GM12891 (cell line): ENCODE measurements at places on chromosomes 3 and 15.

DNA sequence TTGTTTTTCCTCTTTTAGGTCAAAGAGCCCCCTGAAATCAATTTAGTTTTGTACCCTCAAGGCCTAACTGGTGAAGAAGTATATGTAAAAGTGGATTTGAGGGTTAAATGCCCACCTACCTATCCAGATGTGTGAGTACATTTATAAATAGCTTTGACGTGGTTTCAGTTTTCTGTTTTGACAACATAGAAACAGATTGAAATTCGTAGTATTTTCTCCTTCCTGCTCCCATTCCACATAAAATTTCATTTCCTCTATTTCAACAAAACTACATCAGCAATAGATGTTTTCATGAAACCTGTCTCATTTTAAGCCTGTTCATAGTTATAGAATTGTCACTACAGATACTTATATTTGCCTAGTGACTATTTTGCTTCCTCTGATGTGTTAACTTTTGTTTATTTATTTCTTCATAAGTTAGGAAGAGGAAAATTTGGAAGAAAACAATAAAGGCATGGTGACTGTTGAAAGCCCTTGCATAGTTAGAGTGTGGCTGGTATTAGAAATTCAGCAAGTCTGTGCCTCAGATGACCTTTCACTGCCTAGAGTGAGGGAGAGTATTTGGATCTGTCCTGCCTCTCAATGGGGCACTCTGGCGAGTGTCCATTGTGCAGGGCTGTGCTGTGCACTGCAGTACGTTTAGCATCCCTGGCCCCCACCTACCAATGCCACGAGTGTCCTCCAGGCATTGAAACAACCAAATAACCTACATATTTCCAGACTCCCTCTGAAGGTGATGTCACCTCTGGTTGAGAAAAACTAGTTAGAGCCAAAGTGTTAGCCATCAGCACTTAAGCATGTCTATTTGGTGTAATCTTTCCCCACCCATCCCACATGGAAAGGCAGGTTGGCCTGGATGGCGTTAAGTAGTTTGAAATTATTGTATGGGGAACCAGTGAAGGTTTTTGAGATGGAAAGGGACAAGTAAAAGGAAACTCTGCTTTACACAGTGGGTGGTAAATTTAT is 5.9 kb downstream of the EIF2AK4 start:
- peak; percentile 20 for DNase-seq

- no peak for DNase-seq
Observed at GRCh38 chr3:89606151-89606550, 498.7 kb downstream of the EPHA3 start.

DNA sequence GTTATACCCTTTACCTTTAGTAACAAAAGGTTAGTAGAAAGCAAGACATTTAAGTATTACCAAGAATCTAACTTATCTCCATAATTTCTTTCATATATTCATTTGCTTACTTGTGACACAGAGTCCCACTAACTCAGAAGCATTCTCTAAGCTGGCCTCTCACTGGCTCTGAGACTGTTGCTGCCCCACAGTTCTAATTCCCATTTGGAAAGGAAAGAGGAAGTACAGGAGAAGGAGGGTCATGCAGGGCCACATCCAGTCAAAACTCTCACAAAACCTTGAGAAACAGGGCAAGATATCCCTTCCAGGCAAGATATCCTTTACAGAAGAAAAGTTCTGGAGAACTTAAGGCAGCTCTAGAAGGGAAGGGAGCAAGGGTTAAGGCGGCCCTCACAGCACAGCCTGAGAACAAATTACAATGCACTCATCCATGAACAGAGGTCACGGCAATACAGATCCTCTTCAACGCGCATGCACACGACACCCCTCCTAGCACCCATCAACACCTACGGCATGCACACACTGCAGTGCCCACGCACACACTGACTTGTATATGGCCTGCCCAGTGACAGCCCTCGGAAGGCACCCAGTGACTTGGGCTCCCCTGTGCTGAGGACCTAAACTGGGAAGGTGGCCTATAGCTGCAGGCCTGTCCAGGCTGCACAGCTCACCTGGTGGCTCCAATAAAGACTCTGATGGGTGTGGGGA is 13.0 kb upstream of the MYO5C start:
- DNase-seq, result no peak

GRCh38 chr15:38130205-38130567 is 122.5 kb upstream of the SPRED1 start:
- no peak for DNase-seq

DNA sequence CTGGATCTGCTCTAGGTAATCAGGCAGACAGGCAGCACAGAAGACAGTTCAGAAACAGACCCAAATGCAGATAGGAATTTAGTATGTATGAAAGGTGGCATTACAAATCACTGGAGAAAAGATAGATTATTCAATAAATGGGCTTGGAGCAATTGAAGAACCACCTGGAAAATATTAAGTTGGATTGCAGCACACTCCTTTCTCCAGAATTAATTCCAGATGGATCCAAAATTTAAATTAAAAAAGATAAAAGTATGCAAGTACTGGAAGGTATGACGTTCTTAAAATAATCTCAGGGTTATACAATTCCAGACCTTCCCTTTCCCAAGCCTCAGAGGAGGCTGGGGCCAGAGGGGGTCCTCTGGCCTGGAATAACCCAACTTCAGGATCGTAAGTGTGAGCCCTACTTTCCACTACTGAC is 32.5 kb downstream of the HRH1 start:
- no peak for DNase-seq

- DNase-seq, result no peak
Observed at GRCh38 chr3:29339016-29339833, 58.4 kb downstream of the RBMS3 start.

DNA sequence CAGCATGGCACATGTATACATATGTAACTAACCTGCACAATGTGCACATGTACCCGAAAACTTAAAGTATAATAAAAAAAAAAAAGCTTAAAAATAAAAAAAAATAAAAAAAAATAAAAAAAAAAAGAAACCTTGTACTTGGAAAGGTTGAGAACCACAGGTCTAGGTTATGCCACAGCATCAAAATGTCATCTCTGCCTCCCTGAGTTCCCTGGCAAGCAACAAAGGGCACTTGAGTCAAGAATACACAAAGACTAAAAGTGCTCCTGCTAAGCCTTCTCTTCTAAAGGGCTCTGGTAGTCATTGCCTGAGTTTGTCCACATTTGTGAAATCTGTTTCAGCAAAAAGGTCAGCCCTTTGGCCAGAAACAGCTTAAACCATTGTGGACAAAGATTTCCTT is 395.8 kb upstream of the CCDC54 start:
- DNase-seq, result no peak

DNA sequence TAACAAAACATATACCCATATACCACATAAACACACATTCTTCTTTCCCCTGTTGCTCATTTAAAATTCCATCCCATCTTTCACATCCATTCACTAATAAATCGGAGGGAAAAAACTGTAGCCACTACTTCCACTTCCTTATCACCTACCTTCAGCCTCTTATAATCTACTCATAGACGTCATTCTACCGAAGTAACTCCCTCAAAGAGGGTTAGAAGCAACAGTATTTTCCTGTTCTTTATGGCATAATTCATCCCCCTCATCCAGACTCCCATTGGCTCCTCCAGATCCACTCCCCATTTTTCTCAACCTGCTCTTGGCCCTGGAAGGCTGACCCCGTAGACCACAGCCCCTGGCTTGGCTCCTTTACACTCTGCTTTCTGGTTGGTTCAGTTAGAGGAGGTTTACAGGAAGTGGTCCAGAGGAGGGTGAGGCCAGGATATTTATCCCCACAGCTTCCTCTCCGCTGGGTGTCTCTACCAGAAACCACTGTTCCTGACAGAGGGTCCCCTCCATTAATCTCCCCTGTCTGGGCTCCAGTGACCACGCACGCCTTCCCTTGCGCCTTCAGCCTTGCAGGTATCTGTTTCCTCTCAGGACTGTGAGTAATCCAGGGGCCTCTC is 46.3 kb downstream of the FMN1 start:
- no peak for DNase-seq

GRCh38 chr3:1446531-1446930 is 353.7 kb downstream of the CNTN6 start:
- no peak for DNase-seq

GRCh38 chr15:53675832-53676231 is 83.6 kb downstream of the WDR72 start:
- no peak for DNase-seq

GRCh38 chr3:37952564-37952963 is 38.0 kb upstream of the VILL start:
- DNase-seq, result no peak

GRCh38 chr3:177574222-177574856 is 377.1 kb upstream of the TBL1XR1 start:
- no peak for DNase-seq

GRCh38 chr3:59443618-59444293 is 393.9 kb upstream of the CFAP20DC start:
- DNase-seq, result no peak

DNA sequence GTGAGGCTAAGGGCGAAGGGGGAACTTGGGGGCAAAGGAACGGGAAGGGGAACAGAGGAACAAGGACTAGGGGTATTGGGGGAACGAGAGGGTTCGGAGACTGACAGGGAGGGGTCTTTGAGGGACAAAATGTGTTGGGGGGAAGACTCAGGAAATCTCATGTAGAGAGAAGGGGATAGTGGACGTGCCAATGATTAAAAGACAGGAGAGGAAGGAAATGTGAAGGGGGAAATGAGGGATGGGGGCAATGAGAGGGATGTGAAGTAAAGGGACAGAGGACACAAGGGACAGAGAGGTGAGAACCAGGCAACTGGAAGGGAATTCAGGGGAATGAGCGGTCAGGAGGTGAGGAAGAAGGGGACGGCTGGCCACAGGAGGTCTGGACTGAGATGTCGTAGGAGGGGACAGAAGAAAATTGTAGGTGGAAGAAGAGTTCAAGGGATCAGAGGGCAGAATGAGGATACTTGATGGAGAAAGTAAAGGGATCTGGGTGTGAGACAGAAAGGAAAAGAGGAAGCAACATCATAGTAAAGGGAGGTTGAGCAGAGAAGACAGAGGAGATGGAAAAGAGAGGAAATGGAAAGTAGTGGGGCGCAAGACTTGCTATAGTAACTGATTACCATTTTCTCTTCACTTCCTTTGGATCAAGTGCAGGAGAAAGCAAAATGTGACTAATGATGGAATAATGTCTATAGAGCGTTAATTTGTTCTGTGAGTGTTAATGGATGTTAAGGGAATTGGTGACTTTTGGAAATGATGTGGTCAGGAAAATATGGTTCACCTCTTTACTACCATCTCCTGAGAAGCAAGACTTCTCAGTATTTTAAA is 749 bp downstream of the RAB8B start:
- DNase-seq, result no peak

DNA sequence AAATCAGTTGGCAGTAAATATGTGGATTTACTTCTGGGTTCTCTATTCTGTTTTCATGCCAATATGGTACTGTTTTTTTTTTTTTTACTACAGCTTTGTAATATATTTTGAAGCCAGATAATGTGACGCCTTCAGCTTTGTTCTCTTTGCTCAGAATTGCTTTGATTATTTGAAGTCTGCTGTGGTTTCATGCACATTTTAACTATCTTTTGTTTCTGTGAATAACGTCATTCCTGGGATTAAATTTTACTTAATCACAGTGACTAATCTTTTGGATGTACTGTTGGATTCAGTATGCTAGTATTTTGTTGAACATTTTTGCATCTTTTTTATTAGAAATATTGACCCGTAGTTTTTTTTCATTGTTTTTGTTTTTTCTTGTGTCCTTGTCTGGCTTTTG is 576.5 kb downstream of the ZNF385D start:
- DNase-seq, result no peak

- peak; percentile 81 for DNase-seq
Observed at GRCh38 chr15:62060113-62060895, at the start of gene VPS13C. TSS of gene VPS13C (minus strand) at chr15:62060447. CDS start at chr15:62060374, 73 bp downstream.

- no peak for DNase-seq
Observed at GRCh38 chr3:127373441-127374085, 85.7 kb upstream of the PRR20G start.

- no peak for DNase-seq
Observed at GRCh38 chr3:48068886-48069285, 52.7 kb upstream of the MAP4 start.

- no peak for DNase-seq
Observed at GRCh38 chr3:4959180-4959579, 20.1 kb upstream of the BHLHE40 start.

DNA sequence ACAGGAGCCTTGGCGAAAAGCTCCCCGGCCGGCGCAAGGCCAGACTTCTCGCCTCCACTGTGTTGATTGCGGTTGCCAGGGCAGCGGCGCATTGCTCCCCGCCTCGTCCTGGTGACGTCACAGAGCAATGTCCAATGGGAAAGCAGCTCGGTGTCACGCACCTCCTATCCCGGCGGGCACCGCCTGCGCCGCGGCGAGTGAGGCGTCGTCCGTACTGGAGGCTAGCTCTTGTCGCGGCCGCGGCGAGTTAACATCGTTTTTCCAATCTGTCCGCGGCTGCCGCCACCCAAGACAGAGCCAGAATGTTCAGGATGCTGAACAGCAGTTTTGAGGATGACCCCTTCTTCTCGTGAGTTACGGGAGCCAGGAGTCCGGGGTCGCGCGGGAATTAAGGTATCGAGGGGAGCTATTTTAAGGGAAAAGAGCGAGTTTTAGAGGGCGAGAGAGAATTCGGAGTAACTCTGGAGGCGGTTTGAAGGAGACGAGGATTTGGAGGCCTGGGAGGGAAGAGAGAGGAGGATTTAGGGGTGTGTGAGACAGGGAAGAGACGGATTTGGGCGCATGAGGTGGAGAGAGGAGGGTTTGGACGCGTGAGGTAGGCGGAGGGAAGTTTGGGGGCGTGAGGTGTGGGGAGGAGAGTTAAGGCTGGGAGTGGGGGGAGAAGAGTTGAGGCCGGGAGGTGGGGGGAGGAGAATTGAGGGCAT is at the start of gene MLF1:
TSS of gene MLF1 (plus strand) at position 196 of the 704 bp plus-strand sequence. CDS start at position 303, 107 bp downstream.
- DNase-seq, result peak; percentile 78

- DNase-seq, result no peak
Observed at GRCh38 chr15:68186671-68187397, 18.3 kb downstream of the CALML4 start.

GRCh38 chr15:41661078-41661517 is 893 bp downstream of the MGA start:
- DNase-seq, result no peak

GRCh38 chr15:96200357-96200967 is 130.0 kb upstream of the NR2F2 start:
- DNase-seq, result no peak

- DNase-seq, result no peak
Observed at GRCh38 chr3:15309662-15310335, 22.6 kb downstream of the SH3BP5 start.

DNA sequence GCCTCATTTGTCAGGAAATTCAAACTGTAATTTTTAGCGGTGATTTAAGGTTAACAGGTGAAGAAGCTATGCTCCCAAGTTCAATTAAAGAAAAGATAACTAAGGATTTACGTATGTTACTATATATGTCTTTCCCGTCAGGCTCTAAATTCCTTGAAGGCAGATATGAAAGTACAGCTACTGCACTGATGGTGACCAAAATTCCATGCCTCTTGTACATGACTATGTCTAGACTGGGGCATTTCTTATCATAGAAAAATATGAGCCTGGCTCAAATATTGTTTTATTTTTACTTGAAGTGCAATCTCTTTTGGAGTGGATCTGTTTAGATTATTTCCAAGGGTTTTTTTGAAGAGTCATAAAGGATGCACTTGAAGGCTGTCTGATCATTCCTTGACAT is 647.1 kb upstream of the KCNMB2 start:
- DNase-seq, result no peak

GRCh38 chr3:185818267-185818875 is 6.5 kb downstream of the IGF2BP2 start:
- no peak for DNase-seq
